GM20000 (cell line): ENCODE measurements at places on chromosomes 1 and 21.

DNA sequence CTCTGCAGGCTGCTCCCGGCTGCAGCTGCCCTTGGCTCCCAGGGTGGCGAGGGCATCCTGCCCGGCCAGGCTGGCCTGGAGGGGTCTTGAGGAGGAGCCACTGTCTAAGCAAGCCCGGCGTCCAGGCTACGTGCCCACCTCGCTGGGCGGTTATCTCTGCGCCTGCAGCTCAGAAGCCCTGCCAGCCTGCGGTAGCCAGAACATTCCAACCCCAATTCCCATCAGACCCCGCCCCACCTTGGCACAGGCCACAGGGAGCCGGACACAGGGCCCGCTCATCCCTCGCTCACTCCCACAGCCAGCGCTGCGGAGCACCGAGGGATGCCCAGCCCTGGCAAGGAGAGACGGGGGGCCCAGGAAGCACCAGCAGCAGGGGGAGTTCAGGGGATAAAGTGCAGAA, 53.9 kb downstream of the MEGF6 start:
- no peak for DNase-seq

DNA sequence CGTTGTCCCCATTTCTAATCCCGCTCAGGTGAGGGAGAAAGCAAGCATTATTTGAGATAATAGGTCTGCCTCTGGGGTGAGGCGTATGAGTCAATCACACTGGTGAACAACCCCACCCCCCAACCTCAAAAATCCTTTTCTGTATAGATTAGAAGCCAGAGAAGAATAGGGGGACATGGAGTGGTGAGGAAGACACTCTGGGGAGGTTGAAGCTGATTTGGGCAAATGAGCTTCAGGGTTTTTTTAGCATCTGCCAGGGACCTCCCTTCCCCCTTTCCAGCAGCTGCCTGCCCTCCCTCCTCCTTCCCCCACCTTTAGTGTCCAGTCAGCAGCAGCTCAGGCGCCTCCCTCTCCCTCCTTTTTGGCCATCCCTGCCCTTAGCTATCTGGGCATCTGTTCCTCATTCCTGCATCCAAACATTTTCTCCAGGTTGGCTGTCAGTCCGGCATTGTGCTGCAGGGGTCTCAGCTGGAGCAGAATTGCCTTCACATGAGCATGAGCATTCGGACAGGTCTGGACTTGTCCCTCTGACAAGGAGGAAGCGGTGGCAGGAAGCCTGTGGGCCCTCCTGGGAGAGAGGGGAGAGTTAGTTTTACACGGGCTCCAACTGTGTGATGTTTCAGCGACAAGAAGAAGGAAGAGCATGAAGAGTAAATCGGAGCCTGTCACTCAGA, 30.8 kb upstream of the PTGFRN start:
- peak; percentile 36 for DNase-seq

GRCh38 chr21:16113052-16113715, 383.4 kb downstream of the USP25 start:
- DNase-seq = no peak

DNA sequence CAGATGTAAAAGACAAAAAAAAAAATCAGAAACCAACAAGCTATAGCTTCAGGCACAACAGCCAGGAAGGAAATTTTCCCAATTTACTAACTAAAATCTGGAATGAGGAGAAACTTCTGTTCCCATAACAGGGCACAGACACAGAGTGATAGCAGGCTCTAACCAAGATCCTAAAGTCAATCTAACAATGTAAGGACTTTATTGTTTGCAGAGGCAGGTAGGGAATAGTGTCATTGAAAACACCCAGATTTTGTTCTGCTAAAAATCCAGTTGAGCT, 166.6 kb upstream of the ATP1B1 start:
- no peak for DNase-seq

GRCh38 chr1:1272341-1273208, 1.1 kb downstream of the UBE2J2 start:
- no peak for DNase-seq

- no peak for DNase-seq
Measured at GRCh38 chr1:33391343-33392078, 39.4 kb downstream of the PHC2 start.

GRCh38 chr1:201275253-201275666, 8.0 kb upstream of the PKP1 start:
- no peak for DNase-seq

DNA sequence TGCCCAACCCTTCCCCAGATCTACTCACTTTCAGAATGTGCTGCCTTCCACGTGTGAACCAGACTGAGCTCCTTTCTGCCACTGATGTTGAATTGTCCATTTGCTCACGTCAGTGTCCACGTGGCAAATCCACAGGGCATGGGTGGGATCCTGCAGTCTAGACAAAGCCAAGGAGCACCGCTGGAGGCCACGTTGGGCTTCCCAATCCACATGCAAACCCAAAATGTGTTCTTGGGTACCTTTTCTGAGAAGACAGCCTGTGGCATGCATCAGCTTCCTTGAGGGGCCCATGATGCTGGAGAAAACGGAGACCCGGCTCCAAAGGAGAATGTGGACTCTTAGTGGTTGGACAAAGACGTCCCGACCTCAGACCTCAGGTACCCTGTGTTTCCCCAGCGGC, 87.6 kb downstream of the PDE9A start:
- DNase-seq = no peak

GRCh38 chr1:163440090-163440489, 118.3 kb downstream of the NUF2 start:
- no peak for DNase-seq

DNA sequence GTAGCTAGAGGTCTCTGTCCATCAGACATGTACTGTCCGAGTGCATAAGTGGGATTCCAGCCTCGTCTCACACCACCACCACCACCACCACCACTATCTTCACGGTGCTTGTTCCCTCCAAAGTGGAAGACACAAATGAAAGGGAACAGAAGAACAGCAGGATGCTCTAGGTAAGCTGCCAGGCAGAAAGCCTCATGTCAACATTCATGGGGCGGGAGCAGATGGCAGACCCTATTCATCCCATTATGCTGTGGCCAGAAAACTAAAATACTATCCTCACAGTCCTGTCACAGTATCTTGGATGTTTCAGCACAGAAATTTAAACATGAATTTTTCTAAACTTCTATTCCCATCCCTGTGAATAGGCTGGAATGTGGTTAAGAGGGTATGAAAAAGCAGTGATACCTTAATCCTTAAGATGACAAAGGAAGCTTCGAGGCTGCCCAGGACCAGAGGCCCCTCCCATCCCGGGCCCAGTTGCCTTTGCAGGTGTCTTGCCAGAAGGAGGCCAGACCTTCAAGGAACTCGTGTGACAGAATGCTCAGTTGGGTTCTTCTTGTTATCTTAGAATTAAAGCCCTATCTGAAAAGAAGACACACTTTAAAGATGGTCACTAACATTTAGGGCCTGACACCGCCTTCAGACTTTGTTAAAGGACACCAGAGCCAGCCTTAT, 24.7 kb downstream of the APCS start:
- DNase-seq = no peak

GRCh38 chr1:51863384-51863783, 15.1 kb downstream of the NRDC start:
- DNase-seq = peak; percentile 41

GRCh38 chr1:46436844-46437243, 42.7 kb downstream of the FAAH start:
- DNase-seq = no peak

DNA sequence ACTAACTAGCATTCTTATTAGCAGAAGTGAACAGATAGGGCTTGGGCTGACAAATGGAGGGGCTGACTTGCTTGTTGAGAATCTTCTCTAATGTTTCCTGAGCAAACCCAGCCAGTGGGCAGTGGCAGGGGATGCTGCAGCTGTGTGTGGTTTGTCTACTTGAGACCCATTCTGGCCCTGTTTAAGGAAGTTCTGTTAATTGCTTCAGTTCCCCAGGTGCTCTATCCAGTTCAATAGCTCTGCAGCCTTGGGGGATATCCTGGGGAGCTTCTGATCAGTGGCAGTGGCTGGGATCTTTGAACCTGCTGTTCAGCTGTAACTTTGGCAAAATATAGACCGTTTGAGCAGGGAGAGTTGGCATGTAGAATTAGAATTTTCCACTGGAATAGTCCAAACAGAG, 137.4 kb downstream of the ZNF326 start:
- DNase-seq = no peak

- no peak for DNase-seq
Measured at GRCh38 chr1:107530543-107530942, 389.7 kb downstream of the NTNG1 start.

- DNase-seq = no peak
Measured at GRCh38 chr1:211831558-211832323, 1.2 kb upstream of the LPGAT1 start.

DNA sequence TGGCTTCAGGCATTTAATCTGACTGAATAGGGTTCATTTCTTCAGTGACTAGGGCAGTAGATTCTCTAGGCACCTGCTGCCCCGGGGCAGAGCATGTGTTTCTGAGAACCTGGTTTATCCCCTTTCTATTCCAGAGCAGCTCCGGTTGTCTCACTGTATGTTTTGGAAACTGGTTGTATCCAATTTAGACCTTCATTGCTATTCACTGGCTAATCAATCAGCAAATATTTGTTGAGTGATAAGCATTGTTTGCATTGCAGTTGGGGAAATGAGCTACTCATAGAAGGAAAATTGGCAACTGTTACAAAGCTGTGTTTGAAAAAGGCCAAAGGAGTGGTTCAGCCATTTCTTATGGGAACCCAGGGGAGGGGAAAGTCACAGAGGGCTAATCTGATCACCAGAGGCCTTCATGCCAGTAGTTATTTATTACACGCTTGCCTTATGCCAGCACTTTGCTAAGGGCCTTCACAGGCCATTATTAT, 2.9 kb downstream of the QSOX1 start:
- DNase-seq = no peak

DNA sequence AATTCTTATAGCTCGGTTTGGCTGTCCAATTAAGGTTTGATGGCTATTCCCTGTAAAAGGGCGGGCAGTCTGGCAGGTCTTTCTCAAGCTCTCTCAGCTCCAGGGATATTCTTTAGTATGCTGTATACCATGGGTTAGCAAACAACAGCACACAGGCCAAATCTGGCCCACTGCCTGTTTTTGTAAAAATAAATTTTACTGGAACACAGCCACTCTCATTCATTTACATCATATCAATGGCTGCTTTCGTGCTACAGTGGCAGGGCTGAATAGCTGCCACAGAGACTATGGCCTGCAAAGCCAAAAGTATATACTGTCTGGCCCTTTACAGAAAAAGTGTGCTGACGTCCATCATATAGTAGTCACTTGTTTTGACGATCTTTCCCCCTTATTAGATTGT, 32.0 kb downstream of the MACO1 start:
- no peak for DNase-seq

DNA sequence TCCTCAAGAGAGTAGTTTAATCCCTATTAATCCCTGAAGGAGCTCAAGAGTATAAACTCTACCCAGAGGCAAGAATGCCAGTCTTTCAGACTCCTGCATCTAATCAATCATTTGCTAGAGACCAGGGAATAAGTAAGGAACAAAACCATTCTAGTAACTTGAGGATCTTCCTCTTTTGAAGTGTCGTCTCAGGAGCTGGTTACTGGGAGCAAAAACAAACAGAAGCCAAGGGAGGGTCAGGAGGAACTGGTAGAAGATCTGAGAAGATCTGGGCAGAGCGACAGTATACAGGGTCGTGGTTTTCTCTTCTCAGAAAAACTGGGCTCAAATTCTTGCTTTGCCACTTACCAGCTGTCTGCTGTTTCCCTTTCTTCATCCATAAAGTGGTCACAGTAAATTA, 69.3 kb downstream of the RPS6KA1 start:
- DNase-seq = no peak

- no peak for DNase-seq
Measured at GRCh38 chr1:98058676-98059075, 137.8 kb upstream of the DPYD start.

DNA sequence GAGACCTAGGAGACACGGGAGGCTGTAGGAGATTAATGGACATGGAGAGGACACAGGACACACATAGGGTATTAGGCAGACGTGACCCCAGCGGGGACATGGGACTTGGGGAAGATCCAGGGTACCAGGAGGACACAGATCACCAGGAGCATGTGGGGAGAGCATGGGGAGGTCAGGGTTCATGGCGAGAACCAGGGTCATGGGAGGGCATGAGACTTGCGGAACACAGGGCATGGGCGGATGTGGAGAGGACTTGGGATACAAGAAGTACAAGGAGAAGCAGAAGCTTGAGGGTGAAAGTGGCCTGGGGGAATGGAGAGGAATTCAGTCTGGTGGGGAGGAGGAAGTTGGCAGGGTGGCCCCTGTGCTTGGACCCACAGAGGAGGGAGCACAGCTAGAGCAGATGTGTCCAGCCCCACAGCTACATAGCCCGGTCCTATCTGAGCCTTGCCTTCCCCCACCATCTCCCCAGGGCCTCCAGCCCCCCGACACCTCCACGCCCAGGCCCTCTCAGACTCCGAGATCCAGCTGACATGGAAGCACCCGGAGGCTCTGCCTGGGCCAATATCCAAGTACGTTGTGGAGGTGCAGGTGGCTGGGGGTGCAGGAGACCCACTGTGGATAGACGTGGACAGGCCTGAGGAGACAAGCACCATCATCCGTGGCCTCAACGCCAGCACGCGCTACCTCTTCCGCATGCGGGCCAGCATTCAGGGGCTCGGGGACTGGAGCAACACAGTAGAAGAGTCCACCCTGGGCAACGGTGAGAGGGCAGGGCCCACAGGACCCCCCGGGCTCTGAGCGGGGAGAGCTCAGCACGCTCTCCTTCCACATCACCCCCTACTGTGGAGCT, 12.1 kb downstream of the TIE1 start:
- DNase-seq = no peak

GRCh38 chr1:204376919-204377799, 17.4 kb upstream of the PLEKHA6 start:
- no peak for DNase-seq

GRCh38 chr1:216902669-216903381, 179.6 kb upstream of the ESRRG start:
- no peak for DNase-seq

DNA sequence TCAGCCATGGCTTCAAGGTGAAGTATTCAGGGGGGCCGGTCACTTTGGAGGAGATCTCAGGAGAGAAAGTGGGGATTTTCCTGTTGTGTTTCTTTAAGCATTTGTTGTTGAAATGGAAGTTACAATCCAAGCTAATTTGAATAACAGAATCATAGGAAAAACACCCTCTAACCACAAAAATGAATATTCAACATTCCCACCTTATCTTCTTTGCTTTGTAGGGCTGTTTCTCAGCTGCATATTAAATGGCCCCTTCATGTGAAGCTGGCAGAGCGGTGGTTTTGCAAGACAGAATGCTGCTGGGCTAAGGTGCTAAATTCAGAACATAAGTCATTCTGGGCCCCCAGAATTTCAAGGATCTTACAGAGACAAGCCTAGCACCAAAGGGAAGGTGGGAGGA, 279.0 kb downstream of the RRAGC start:
- DNase-seq = no peak

- DNase-seq = no peak
Measured at GRCh38 chr1:185512442-185512841, 195.4 kb upstream of the IVNS1ABP start.

DNA sequence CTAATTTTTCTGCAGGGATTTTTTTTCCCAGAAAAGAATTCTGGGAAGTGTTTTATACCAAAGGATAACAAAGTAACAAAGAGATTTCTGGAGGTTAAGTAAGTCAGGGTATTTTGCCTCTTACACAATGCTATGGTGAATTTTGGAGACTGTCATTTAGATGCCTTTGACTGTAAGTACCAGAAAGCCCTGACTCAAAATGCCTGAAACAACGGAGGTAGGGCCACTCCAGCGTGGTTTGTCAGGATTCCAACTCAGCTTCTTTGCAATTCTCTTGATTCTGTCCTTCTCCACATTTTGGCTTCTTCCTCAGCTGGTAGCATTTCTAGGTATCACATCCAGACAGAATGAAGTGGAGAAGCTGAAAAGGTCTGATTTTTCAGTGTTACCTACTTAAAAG, 106.5 kb downstream of the UCHL5 start:
- no peak for DNase-seq

GRCh38 chr1:106072909-106073600, 983.4 kb upstream of the PRMT6 start:
- no peak for DNase-seq
